ENCODE measurements at places on chromosomes 12 and 14. TPM values are rescaled to one million over a fixed set of nuclear protein-coding genes. Genes with fewer than 3 reads are reported as not detected.

ARHGEF40 gene
- total RNA-seq: 7.1 TPM

GPR132 gene
- total RNA-seq: not detected

ENO2 gene
- 25.3 TPM for total RNA-seq

DNAI7 gene
- 0.67 TPM for total RNA-seq

ALDH1L2 gene
- total RNA-seq: 20.3 TPM

LHX5 gene
- 0.30 TPM for total RNA-seq

RNASE3 gene
- total RNA-seq: not detected

NRXN3 gene
- 15.9 TPM for total RNA-seq

ASIC1 gene
- total RNA-seq: 17.8 TPM

TBX5 gene
- not detected for total RNA-seq

SAMD15 gene
- 0.82 TPM for total RNA-seq

IFI27 gene
- total RNA-seq: 1.7 TPM

SUSD6 gene
- total RNA-seq: 21.5 TPM

ZC3H14 gene
- total RNA-seq: 77.6 TPM

PAH gene
- 5.1 TPM for total RNA-seq

SIX4 gene
- total RNA-seq: 4.8 TPM

KRT75 gene
- total RNA-seq: not detected

AQP6 gene
- not detected for total RNA-seq

All from Caco-2 (cell line).